ENCODE measurements at places on chromosomes 1 and 21.

GRCh38 chr1:241240069-241240468 lies 116.9 kb downstream of the RGS7 start:
- no peak for DNase-seq

DNA sequence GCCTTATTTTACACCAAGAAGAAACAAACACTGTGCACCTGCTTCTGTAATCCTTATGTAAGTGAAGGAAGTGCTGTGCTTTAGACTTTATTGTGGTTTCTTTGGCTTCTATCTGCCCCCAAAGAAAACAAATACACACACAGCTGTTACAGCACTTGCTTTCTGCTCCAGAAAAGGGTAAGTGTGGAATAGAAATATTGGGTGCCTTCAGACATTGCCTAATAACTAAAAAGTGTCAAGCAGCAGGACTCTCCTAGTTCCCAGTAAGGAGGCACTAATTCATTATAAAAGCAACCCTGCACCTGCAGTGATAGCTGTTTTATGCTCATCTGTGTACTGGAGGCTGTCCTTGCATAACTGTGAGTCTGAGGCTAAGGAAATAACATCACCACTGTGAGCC lies 23.4 kb upstream of the PRRX1 start:
- no peak for DNase-seq

DNA sequence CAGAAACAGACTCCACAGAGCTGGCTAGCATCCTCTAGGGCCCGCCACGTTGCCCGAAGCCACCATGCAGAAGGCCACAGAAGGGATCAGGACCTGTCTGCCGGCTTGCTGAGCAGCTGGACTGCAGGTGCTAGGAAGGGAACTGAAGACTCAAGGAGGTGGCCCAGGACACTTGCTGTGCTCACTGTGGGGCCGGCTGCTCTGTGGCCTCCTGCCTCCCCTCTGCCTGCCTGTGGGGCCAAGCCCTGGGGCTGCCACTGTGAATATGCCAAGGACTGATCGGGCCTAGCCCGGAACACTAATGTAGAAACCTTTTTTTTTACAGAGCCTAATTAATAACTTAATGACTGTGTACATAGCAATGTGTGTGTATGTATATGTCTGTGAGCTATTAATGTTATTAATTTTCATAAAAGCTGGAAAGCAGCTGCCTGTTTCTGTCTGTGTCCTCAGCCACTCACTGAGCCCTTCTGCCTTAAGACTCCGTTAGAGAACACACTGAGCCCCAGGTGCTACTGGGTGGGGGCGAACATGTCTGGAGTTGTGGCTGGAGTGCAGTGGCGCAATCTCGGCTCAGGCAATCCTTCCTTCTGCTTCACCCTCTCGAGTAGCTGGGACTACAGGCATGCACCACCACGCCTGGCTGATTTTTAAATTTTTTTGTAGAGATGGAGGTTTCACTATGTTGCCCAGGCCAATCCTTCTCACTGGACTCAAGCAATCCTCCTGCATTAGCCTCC lies 14.8 kb downstream of the MFSD2A start:
- no peak for DNase-seq

GRCh38 chr1:69852706-69853105 lies 285.0 kb downstream of the LRRC7 start:
- DNase-seq, result no peak

DNA sequence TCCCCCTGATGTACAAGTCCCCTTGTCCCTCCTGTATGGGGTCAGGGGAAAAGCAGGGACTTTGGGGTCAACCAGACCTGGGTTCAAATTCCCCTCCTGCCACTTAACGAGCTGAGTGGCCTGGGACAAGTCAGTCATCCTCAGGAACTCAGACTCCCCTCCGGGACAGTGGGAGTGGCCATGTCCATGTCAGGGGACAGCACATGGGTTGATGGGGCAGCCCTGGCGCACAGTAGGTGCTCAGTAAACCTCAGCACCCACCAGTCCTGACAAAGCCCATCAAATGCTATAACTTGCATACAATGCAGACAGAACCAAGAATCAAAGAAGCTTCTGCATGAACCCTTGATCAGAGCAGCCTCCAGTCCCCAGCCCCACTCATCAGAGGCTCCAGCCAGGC lies 30.0 kb downstream of the MATN1 start:
- no peak for DNase-seq

- DNase-seq, result no peak
Observed at GRCh38 chr1:966704-967300, 520 bp downstream of the PLEKHN1 start.

DNA sequence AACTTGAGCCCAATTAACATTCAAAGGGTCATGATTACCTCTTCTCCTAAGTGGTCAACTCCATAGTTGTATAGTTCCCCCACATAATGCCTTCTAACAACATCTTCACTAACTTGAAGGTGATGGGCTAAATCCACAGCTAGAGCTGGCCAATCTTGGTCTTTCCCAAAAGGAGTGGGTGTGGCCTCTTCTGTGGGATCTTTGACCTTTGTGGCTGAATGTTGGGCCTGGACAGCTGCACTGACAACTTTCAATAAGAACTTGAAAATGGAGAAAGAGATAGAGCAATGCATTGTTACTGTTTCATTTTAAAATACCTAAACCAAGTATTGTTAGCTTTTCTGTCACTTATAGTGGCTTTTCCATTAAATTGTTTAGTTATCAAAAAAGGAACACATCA lies 59.2 kb downstream of the IARS2 start:
- no peak for DNase-seq

DNA sequence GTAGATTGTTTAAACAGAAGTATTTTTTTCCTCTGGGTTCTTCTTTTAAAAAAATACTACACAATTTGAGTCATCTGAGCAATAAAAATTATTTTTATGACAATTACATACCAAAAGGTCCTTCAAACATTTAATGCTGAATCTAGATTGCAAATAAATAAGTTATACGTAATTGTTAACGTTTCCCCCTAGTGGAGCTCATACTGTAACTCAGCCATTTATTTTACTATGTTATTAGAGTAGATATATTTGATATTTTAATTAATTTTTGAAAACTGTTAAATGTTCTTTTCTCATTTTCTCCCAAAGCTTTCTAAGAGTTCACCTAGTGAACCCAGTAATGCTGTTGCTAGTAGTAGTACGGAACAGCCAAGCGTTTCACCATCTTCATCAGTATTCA lies 33.5 kb downstream of the ZMYM1 start:
- no peak for DNase-seq

GRCh38 chr1:158040323-158040722 lies 46.9 kb downstream of the KIRREL1 start:
- DNase-seq, result no peak

DNA sequence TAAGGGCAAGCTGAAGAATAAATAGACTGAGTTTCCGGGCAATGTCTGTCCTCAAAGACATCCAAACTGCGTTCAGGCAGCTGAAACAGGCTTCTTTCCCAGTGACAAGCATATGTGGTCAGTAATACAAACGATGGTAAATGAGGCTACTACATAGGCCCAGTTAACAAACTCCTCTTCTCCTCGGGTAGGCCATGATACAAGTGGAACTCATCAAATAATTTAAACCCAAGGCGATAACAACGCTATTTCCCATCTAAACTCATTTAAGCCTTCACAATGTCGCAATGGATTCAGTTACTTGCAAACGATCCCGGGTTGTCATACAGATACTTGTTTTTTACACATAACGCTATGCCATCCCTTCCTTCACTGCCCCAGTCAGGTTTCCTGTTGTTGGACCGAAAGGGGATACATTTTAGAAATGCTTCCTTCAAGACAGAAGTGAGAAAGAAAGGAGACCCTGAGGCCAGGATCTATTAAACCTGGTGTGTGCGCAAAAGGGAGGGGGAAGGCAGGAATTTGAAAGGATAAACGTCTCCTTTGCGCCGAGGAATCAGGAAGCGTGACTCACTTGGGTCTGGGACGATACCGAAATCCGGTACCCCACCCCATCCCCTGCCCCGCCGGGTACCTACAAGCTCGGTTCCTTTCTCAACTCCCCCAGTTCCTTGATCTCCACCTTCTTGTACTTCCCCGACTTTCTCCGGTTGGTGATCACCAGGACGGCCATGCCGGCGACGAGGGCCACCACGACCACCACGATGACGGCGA lies 1.3 kb downstream of the TACSTD2 start:
- DNase-seq, result no peak

DNA sequence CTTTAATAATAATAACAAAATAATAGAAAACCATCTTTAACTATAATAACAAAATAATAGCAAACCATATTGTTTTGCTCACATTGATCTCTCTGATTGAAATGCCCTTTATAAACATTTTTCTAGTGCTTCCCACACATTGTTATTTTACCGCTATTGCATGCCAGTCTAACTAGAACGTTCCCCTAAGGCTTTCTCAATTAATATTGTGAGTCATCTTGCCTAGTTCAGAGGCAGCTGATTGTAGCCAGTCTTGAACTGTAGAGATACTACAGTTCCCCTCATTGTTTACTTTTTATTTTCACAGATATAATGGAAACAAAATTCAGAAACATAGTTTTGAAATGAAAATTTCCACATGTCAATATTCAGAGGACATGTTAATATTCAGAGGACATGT lies 192.3 kb upstream of the ADGRL4 start:
- no peak for DNase-seq

- no peak for DNase-seq
Observed at GRCh38 chr1:202045705-202046104, 35.3 kb downstream of the ELF3 start.

GRCh38 chr1:207695891-207696290 lies 51.0 kb downstream of the CR1L start:
- no peak for DNase-seq

- no peak for DNase-seq
Observed at GRCh38 chr21:46295996-46296752, 10.0 kb downstream of the YBEY start.

DNA sequence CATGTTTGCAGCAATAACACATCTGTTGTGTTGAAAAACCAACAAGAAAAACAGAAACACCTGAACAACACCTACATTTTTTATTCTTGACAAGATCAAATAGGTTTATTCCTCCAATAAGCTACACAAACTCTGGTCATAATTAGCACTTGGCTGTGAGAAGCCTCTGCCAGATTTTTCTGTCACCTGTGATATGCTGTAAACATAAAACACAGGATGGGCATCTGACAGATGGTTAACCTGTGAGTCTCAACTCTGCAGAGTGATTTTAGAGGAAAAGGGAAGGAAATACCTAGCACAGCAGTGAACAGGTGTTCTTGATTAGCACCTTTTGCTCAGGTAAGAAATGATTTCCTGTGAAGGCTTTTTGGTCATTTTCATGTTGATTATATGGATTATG lies 175.4 kb upstream of the COA6 start:
- no peak for DNase-seq

DNA sequence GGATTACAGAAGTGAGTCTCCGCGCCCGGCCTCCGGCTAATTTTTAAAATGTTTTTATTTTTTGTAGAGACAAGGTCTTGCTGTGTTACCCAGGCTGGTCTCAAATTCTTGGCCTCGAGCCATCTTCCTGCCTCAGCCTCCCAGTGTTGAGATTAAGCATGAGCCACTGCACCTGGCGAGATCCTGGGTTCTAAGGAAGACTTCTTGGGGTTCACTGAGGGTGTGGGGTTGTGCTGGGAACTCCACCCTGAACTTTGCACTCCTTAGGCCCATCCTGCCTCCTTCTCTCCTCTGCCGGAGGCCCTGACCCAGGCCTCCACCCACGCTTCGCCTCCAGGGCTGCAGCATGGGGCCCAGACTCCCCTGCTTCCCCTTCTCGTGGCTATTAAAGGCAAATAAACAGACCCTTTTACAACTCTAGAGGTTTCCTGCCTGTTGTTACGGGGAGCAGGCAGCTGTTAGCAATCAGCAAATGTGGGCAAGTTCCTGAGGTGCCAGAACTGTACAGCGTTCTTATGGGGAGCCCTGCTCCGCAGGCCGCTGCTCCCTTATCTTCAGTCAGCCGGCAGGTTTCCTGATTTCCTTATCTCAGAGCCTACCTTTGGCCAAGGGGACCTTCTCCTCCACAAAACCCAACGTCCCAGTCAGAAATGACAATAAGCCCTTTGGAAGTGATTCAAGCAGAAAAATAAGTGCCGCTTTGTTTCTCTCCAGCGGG lies 41.0 kb upstream of the LIN9 start:
- DNase-seq, result no peak

- DNase-seq, result no peak
Observed at GRCh38 chr21:31140676-31141075, 102.4 kb upstream of the KRTAP19-8 start.

- no peak for DNase-seq
Observed at GRCh38 chr1:162485236-162485635, 12.4 kb upstream of the UHMK1 start.

DNA sequence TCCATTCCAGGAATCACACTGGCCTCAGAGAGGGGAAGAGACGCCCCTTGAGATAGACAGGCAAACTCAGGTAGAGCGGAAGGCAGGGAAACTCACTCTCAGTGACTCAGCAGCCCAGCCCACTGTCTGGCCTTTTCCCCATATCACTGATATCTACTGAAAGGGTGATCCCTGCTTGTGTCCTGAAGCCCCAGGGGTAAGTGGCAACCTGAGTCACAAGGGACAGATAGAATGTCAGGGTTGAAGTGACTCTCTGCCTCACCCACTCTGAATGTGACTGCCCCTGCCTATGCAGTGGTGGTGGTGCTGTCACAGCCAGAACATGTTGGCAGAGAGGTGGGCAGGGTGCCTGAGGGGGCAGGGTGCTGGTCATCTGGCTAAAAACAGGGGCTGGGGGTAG lies 157.5 kb upstream of the FGGY start:
- no peak for DNase-seq

GRCh38 chr1:219367496-219367895 lies 193.8 kb downstream of the LYPLAL1 start:
- no peak for DNase-seq

GRCh38 chr1:60818969-60819701 lies 263.2 kb upstream of the NFIA start:
- no peak for DNase-seq

DNA sequence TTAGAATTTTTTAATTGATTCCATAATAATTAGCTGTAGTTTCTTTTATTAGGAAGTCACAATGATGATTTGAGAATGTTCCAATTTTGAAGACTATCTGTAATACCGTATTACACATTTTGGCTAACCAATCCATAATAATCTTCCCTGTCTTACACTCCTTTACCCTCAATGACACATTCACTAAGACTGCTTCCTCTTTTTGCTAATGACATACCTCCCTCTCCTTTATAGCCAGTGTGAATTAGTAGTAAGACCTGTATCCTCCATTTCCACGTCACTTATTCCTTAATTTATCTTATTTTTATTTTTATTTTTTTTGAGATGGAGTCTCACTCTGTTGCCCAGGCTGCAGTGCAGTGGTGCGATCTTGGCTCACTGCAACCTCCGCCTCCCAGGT lies 10.1 kb downstream of the KDM1A start:
- no peak for DNase-seq

- DNase-seq, result no peak
Observed at GRCh38 chr1:187645651-187646050, 816.9 kb downstream of the PLA2G4A start.

DNA sequence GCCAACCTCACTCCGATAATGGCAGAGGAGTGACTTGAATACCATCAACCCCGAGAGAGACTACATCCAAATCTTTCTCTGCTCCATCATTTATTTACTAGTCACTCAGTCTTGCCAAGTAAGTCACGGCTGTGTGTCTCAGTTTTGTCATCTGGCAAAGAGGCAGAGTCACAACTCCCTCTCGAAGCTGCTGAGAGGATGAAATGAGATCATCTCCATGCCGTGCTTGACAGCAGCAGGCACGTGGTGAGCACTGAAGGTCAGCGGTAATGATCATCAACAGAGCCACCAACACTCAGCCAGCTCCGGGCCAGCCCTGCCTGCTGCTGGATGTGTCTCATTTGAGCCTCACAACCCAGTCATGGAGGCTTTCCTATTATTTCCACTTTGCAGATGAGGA lies 19.9 kb downstream of the ALDH4A1 start:
- DNase-seq, result no peak

- no peak for DNase-seq
Observed at GRCh38 chr1:67674260-67675011, 10.6 kb upstream of the GADD45A start.
